Psoas muscle (tissue), 8 donors: ENCODE measurements at places on chromosomes 4 and X. TPM values are rescaled to one million over a fixed set of nuclear protein-coding genes. Genes with fewer than 3 reads are reported as not detected.

RIPPLY1 gene
- 0.30 TPM for total RNA-seq

SRPX gene
- total RNA-seq = 22.5 TPM

AADAT gene
- total RNA-seq = 1.5 TPM

MAGEB2 gene
- not detected for total RNA-seq

GAGE12H gene
- total RNA-seq = not detected

UTP14A gene
- total RNA-seq = 16.6 TPM

GC gene
- not detected for total RNA-seq

SMPX gene
- 379 TPM for total RNA-seq

SLC10A7 gene
- 5.7 TPM for total RNA-seq

TSPAN7 gene
- total RNA-seq = 144 TPM

SPP1 gene
- 1.4 TPM for total RNA-seq

DCAF8L2 gene
- total RNA-seq = not detected

BCAP31 gene
- 71.6 TPM for total RNA-seq

SSX2 gene
- not detected for total RNA-seq

DCTD gene
- total RNA-seq = 35.3 TPM

BANK1 gene
- total RNA-seq = 0.46 TPM

SPANXN3 gene
- not detected for total RNA-seq

PPEF2 gene
- not detected for total RNA-seq

CENPVL3 gene
- not detected for total RNA-seq

GYPE gene
- total RNA-seq = not detected

RPL39 gene
- 1,581 TPM for total RNA-seq

SERPINA7 gene
- not detected for total RNA-seq

PDK3 gene
- 2.2 TPM for total RNA-seq

CXXC4 gene
- 0.36 TPM for total RNA-seq

SPACA5 gene
- not detected for total RNA-seq

INTU gene
- 2.0 TPM for total RNA-seq

PABPC4L gene
- total RNA-seq = 0.47 TPM

SLC10A4 gene
- 0.12 TPM for total RNA-seq

GSTCD gene
- total RNA-seq = 5.5 TPM

TFE3 gene
- total RNA-seq = 30.7 TPM

SMIM10L2A gene
- 0.14 TPM for total RNA-seq

AIFM1 gene
- total RNA-seq = 49.0 TPM

RTL9 gene
- 0.07 TPM for total RNA-seq

TBC1D1 gene
- 42.5 TPM for total RNA-seq

TASL gene
- 0.12 TPM for total RNA-seq

CT47B1 gene
- total RNA-seq = not detected

GPAT3 gene
- total RNA-seq = 18.9 TPM

NPNT gene
- 0.98 TPM for total RNA-seq

MCF2 gene
- total RNA-seq = not detected

NOX1 gene
- total RNA-seq = not detected

FRMD7 gene
- total RNA-seq = 0.10 TPM

UFSP2 gene
- 41.6 TPM for total RNA-seq

FREM3 gene
- total RNA-seq = not detected

SSX4B gene
- not detected for total RNA-seq

NXF2 gene
- total RNA-seq = not detected

ZIC3 gene
- total RNA-seq = not detected

CXCL11 gene
- not detected for total RNA-seq

HSFX2 gene
- not detected for total RNA-seq

GPC3 gene
- total RNA-seq = 2.3 TPM

HOPX gene
- total RNA-seq = 4.0 TPM

OTUD6A gene
- total RNA-seq = not detected

PAGE4 gene
- total RNA-seq = not detected

GPR78 gene
- total RNA-seq = not detected

CXorf49 gene
- total RNA-seq = not detected

POLN gene
- total RNA-seq = 0.84 TPM

UGT8 gene
- 0.08 TPM for total RNA-seq

SHROOM4 gene
- total RNA-seq = 11.2 TPM

HGFAC gene
- total RNA-seq = not detected

HMGB3 gene
- total RNA-seq = 17.5 TPM
